ENCODE measurements at places on chromosomes 11 and 22.
A peak's percentile ranks its signal among the peaks of the same experiment; 100 is the strongest.

DNA sequence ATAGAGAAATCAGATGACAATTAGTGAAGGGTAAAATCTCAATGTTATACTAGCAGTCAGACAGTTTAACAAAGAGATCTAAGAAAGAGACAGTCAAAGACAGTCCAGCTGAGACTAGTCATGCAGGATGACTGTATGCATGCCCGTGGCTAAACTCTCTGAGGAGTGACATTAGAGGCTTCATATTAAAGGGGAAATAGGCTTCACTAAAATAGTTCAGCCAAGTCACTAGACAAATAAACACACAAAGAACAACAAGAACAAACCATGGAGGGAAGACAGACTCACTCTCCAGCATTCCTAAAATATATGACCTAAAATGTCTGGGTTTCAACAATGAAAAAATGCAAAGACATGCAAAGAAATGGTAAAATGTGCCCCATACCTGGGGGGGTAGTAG is 18.6 kb upstream of the APLNR start:
- DNase-seq = no peak

DNA sequence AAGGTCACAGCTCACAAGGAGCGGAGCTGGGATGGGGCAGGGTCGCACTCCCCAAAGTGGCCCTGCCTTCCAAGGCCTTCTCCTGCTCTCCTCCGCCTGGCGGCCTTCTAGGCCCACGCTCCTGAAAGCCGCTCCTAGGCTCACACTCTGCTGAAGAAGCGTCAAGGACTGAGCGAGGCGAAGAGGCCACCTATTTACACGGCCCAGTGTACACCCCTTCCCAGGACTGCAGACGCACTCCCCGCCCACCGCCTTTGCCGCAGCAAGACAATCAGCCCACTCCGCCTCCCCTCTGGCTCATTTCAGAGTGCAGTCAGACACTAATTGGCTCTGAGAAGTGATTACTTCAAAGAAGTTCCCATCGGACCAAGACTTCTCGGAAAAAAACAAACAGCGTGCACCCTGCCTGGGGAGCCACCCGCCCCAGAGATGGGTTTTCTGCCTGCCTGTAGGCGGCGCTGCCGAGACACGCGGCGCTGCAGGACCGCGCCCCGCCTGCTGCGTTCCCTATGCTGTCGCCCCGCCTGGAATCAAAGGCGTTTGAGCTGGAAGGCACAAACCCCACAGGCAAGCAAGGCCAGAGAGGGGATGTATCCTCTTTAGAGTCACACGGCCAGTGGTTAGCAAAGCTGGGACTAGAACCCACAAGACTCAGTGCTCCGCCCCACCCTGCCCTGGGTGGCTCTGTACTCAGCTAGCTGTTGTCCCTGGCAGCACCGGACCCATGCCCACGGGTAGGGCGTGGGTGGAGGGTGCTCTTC is 414.8 kb downstream of the BUD13 start:
- DNase-seq = no peak

GRCh38 chr22:49718396-49718795 is 109.3 kb downstream of the BRD1 start:
- no peak for DNase-seq

- no peak for DNase-seq
These were observed 18.7 kb downstream of the SSH3 start for GRCh38 chr11:67322049-67322448.

GRCh38 chr11:97567801-97568200 is 1178.0 kb downstream of the JRKL start:
- no peak for DNase-seq

DNA sequence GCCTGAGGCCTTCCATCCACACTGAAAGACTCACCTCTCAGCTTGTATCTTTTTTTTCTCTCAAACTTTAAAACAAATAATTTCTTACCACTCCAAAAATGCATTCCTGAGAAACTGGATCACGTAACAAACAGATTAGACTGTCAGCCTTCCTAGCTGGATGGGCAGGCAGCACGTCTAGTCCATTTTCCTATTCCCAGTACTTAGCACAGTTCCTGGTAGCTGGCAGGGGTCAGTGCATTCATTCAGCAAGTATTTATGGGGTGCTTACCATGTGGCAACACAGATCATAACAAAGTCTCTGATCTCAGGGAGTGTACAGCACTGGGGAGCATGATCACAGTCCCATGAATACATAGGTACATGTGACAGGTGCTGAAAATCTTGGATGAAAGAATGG is 89.6 kb downstream of the UBASH3B start:
- DNase-seq = no peak

GRCh38 chr22:17481424-17481823 is 81.9 kb upstream of the SLC25A18 start:
- DNase-seq = no peak

GRCh38 chr11:118749429-118749828 is 41.5 kb downstream of the DDX6 start:
- DNase-seq = no peak

- DNase-seq = no peak
These were observed at the start of gene MMP10 for GRCh38 chr11:102780491-102780918. MMP10 (minus strand) TSS chr11:102780628; CDS start chr11:102780591, 37 bp downstream.

GRCh38 chr11:1773131-1773993 is 9.6 kb upstream of the CTSD start:
- no peak for DNase-seq

- no peak for DNase-seq
These were observed at the start of gene ARHGAP42 for GRCh38 chr11:100687054-100687629. ARHGAP42 (plus strand) TSS chr11:100687288; CDS start chr11:100687679, 391 bp downstream.

DNA sequence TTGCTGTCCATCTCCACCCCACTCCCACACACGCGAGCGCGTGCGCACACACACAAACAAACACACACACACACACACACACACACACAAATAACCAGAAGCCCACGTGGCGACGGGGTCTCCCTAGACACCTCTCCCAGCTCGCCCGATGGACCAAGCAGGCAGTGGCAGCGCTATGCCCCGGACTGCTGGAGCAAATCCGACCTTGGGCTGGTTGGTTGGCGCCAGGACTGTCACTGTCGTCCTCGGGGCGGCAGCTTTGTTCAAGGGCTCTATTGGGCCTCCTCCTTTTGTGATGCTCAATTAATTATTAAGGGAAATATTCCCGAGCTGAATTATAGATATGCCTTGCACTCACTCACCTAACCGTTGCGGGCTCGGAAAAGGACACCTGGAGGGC is 1.7 kb upstream of the KCNA4 start:
- DNase-seq = no peak

DNA sequence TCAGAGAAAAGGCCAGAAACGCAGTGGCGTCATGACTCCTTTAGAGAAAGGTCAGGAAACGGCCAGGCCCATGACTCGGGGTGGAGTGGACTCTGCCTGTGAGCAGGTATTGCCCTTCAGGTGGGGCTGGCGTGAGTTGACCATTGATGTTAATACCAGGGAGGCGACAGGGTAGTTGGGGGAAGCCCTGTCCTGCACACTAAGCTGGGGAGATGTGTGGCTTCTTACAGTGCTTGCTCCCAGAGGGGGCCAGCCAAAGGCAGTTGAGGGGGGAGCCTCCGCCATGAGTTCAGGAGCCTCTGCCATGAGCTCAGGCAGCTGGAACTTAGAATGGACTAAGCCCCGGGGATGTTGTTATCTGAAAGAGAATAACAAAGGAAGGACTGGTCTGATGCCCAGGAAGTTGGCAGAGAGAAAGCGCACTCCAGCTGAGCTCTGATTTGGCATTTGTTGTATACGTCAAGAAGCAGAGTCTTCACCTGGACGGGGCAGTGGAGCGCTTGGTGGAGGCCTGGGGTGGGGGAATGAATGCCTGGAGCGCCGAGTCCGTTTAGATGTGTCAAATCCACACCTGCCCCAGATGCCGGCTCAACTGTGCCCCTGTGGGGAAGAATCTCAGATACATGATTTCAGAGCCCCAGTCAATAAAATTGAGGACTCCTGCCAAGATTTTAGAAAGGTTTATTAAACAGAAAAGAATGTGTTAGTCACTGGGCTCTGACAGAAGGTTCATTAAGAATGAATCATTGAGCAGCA is 222.5 kb downstream of the TBC1D22A start:
- no peak for DNase-seq

- peak; percentile 68 for DNase-seq
These were observed 734 bp downstream of the PPP1R14B start for GRCh38 chr11:64245797-64246620.

GRCh38 chr11:87889126-87889525 is 286.1 kb downstream of the RAB38 start:
- DNase-seq = no peak

GRCh38 chr11:18265949-18266348 is at the start of gene SAA1:
SAA1 (plus strand) TSS chr11:18266264; CDS start chr11:18266888, 624 bp downstream.
- DNase-seq = no peak

DNA sequence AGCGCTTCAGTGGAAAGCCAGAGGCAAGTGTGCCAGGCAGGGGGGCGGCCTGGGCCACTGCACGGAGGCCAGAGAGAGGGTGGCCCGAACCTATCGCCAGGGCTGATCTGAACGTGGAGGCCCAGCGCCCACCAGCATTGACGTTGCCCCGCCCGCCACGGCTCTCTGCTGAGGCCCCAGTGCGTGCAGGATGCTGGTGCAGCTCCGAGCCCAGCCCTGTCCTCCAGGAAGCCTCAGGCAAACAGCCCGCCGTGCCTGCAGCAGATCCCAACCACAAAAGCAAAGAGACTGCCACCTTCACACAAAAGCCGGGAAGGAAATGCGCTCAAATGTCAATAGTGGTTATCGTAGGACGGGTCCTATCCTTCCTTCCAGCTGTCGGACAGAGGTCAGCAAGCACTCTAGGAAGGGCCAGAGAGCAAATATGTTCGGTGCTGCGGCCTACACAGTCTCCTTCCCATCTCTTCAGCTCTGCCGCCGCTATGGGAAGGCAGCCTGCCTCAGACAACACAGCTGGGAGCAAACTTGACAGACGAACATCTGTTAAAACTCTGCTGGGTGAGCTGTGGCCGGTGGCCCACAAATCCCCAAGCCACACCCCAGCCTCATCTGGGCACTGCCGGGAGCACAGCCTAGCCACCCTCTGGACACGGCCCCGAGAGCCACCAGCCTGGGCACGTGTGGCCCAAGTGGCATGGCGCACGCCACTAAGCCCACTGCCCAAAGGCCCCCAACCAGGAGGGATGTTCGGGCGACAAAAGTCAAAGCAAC is 146.2 kb downstream of the CRYBB2 start:
- DNase-seq = peak; percentile 54

DNA sequence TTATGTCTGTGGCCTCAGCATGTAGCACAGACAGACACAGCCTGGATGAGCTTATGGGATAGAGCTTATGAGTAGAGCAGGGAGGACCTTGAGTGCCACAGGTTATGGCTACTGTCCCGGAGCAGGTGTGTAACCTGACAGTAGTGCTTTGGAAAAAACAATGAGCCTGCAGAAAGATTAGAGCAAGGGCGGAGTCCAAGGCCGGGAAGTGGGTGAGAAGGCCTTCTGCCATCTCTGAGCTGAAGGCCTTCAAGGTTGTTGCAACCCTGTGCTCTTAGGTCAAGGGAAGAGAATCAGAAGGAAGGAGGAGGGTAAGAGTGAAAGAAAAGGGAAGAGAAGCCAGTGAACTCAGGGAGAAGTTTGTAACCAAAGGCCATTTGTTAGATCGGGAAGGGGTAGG is 3.9 kb upstream of the TAGLN start:
- DNase-seq = no peak

DNA sequence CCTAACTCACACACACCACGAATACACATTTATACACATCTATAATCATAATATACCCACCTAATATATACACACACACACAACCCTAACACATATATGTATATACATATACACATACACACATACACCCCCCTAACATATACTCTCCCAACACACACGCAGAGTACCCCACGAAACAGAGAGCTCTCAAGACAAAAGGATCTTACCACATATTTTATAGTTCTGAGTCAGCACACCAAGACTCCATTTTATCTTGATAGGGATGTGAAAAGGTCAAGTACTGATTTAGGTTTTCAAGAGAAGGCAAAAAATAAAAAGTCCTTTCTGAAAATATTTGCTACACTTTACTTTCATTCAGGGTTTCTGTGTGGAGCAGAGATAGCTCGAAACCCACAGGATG is 1207.2 kb downstream of the LRRC4C start:
- no peak for DNase-seq

GRCh38 chr22:32204856-32205722 is at the start of gene RFPL2:
RFPL2 (minus strand) TSS chr22:32205073; CDS start chr22:32202451, 2,622 bp downstream.
- DNase-seq = peak; percentile 80

DNA sequence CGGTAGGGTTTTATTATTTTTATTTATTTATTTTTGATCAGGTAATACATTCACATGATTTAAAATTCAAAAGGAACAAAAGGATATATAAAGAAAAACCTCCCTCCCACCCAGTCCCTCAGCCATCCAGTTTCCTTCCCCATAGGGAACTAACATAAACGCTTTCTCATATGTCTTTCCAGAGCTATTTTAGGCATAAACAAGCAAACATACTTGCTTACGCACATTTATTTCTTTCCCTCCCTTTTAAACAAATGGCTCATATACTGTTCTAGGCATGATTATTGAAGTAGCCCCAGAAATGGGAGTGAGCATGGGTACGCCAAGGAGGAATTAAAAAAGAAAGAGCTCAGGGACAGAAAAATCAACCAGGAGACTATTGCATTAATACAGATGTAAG is 63.7 kb downstream of the LIF start:
- no peak for DNase-seq

DNA sequence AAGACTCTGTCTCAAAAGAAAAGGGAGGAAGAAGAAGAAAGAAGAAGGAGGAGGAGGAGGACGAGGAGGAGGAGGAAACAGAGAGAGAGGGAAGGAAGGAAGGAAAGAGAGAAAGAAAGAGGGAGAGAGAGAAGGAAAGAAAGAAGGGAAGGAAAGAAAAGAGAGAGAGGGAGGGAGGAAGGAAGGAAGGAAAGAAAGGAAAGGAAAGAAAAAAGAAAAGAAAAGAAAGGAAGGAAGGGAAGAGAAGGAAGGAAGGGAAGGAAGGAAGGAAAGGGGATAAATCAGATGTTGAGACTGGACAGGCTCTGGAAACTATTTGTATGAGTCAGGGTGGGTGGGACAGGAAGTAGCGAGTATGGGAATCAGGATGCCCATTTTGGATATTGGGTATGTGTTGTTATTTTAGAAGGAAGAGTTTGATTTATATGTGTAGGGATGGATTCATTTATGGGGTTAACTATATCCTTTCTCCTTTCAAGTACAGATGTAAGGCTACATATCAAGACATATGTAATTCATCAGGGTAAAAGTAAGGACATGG is 6.0 kb upstream of the RPL3 start:
- DNase-seq = no peak

- no peak for DNase-seq
These were observed 712.6 kb upstream of the ANO5 start for GRCh38 chr11:21480240-21480639.

DNA sequence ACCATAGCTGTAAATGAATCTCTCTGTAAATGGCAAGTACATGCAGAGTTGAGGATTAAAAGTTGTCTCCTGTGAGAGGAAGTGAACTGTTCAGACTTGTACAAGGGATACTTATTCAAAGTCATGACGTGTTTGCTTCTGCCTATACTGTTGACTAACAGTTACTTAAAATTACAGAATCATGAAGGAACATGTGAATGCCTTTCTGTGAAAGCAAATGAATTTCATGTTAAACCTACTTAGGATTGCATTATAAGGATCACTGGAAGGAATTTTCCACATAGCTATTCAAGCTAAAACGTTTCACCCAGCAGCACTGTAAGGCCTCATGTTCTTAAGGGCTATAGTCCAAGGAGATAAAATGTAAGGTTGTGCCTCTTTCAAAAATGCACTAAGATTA is 93.4 kb upstream of the BIRC3 start:
- DNase-seq = no peak

GRCh38 chr11:111941963-111942362 is 4.8 kb downstream of the DIXDC1 start:
- peak; percentile 17 for DNase-seq
